ENCODE measurements at places on chromosomes 5 and 9.

GRCh38 chr5:53915120-53915519, 354.7 kb downstream of the NDUFS4 start:
- DNase-seq: no peak

GRCh38 chr5:179436321-179437122, 91.3 kb upstream of the ADAMTS2 start:
- DNase-seq: no peak

GRCh38 chr9:87643107-87643650, 82.7 kb upstream of the CTSL start:
- no peak for DNase-seq

DNA sequence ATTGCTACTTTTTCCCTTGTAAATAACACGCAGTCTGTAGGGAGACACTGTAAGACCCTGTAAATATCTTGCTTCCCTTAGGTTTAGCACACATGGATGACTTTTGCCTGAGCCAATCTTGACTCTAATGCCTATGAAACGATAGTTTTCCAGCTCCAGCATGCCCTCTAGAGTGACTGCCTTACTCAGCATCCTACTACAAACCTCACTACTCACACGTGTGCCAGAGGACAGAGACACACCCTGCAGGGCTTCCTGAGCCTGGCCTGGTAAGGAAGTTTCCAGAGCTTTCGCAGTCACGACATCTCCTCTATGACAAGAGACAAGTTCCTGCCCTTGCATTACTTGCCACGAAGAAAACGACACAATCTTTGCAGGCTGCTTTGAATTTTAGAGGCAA, 138.1 kb downstream of the ATPSCKMT start:
- no peak for DNase-seq

DNA sequence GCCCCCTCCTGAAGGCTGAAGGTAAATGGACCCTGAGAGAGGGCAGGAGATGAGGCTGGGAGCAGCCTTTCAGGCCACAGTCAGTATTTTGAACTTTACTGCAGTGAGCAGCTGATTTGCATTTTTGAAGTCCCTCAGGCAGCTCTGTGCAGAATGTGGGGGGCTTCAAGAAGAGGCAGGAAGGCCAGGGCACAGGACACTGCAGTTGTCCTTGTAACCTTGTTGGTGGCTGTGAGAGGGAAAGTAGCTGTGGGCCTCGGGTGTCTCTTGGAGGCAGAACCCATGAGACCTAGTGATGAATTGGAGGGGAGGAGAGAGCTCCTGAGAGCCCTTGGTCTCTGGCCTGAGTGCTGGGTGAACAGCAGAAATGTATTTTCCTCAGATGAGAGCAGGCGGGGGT, 2.6 kb downstream of the CCDC180 start:
- DNase-seq: no peak

DNA sequence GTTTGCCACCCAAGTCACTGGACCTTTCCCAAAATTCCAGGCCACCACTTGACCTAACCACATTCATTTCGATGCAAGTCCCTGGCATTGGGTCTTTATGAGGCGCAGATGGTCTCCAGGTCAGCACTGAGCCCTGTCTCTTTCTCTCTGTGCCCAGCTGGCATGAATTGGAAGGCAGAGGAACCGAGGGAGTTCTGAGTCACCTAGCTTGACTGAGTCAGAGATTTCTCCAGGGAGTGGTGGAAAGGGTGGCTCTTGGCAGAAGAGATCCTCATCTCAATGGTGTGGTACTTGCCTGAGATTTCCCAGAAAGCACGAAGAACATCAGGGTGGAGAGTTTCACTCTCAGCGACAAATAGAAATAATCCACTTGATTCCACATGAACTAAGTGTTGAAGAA, 43.8 kb downstream of the WDR36 start:
- no peak for DNase-seq

DNA sequence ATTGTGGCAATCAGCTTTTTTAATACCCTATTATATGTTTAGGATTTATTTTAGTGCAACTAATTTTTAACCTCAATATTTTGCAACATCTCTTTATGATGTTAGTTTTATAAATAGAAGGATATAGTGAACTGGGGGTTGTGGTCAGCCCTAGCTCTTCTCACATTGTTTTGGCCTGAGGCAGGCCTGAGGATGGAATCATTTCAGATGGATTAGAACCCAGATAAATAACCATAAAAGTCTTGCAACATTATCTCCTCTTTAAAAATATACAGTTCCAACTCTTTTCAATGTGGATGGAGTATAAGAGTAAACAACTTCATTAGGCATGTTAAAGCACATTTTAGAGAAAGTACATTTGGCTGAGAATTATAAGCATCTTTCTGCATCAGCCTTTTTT, 522.7 kb downstream of the NR2F1-AS1 start:
- no peak for DNase-seq

- no peak for DNase-seq
These were observed 95.3 kb upstream of the SLC12A2 start for GRCh38 chr5:127988146-127988760.

GRCh38 chr9:136081113-136081825, 13.8 kb downstream of the NACC2 start:
- DNase-seq: no peak

DNA sequence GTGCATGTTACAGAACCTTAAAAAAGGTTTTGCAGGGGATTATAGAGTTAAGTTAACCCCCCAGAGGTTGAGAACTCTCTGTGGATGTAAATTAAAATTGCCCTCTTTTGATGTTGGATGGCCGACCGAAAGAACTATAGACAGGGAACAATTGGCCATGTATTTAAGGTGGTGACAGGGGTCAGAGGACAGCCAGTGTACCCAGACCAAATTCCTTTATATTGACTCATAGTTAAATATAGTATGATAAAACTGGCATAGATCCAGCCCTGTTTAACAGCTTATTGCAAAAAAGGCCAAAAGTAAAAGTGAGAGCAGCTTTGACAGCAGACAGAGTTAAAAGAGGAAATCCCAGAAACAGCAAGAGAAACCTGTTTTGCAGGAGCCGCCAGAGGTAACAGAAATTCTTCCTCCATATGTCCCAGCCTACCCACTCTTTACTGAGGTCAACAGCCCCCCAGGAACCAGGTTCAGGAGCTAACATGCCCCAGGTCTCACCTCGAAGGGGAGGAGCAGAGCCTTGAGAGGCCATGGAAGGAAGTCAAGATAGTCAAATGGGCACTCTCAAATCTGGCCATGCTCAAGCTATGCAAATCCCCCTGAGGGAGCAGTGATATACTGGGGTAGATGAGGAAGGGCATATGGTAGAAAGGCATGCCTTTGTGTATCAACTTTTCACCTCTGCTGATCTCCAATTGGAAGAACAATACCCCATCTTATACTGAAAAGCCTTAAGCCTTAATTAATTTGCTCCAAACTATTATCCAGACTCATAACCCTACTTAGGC, 156.4 kb upstream of the COX7C start:
- DNase-seq: no peak

DNA sequence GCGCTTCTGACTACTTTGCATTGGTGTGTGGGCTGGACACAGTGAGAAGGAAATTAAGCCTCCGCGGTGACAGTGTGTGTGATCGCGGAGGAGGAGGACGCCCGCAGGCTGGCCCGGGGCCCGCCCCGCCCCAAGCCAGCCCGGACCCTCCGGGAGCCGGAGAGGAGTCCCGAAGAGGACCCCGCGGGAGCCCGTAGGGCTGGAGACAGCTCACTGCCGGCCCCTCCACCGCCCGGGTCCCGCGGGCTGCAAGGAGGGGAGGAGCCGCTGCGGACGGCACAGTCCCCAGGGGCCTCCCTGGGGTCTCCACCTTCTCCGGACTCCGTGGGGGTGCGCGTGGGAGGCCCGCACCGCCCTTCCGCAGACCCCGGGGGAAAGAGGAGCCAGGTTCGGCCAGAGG, 146.4 kb upstream of the ERCC6L2 start:
- DNase-seq: no peak

- no peak for DNase-seq
These were observed 71.3 kb downstream of the TMC1 start for GRCh38 chr9:72592502-72593403.

- no peak for DNase-seq
These were observed 27.6 kb downstream of the IL7R start for GRCh38 chr5:35884191-35884769.

DNA sequence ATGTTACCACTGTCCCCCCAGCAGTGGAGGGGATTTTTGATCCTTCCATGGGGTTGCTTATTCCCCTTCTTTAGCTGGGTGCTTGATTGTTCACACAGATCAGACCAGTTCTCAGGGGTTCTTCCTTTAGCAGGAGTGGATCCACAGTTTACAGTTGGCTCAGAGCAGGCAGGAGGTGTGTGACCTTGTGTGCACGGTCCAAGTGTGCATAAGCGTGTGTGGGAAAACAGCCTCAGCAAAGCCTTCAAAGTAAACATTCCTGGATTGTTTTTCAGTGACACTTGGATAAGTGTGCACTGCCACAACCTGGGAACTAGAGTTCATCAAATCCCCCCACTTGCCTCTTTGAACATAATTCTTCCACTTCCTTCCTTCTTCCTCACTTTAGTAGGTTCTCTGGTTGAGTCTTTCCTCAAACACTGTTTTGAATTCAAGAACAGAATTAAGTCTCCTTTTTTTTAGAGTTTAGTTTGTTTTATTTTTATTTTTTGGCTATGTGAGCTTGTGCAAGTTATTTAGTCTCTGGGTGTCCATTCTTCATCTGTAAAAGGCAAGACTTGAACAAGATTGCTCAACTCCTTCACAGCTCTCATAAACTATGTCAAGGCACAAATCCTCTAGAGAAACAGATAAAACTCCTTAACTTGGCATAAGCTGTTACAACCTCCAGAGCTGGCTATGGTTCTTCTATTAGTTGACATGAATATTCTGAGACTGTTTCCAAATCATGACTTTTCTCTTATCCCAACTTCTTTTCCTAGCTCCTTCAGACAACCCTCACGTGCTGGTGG, 78.0 kb downstream of the OSMR start:
- no peak for DNase-seq

DNA sequence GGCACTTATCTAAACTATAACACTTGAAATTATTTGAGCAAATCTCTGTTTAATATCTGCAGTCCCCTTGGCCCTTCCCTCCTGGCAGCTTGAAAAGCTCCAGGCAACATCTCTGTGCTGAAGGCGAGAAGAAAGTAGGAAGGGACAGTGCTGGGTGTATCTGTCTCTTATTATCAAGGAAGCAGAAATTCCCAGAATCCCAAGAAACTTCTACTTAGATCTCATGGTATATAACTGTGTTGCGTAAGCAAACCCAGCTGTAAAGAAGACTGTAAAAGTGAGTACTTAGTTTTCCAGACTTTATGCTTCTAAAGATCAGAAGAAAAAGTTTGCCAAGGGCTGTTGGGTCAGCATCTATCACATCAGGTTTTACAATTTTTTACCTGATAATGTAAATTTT, 1869.8 kb downstream of the MAT2B start:
- no peak for DNase-seq

GRCh38 chr5:35876454-35876853, 19.8 kb downstream of the IL7R start:
- DNase-seq: no peak

DNA sequence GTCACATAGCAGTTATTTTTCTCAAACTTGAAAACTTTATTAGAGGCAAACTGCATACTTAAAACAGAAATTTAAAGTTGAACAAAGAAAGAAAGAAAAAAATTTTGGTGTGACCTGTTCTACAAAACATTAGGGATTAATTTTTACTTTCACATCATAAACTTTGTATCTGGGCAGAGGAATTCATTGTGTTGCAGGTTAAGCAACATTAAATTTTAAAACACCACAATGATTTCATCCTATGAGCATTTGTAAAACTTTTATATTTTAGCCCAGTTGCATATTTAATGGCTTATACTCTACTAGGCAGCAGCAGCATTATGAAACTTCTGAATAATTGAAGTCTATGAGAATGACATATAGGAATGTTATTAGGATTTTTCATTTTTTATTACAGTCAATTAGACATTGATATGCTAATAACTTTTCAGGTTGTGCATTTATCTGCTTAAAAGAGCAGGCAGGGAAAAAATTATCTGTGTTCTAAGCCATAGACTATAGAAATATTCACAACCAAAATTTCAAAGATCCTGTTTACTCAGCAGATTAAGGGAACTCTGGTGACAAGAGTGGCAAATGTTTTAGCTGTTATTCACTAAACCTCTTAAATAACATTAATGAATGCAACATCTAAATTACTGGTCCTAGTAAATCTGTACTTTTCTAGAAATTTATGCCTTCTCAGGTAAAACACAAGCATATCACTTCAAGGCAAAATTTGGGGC, 1088.5 kb upstream of the CDH6 start:
- DNase-seq: no peak

GRCh38 chr9:131037335-131038255, 28.6 kb downstream of the LAMC3 start:
- DNase-seq: no peak

DNA sequence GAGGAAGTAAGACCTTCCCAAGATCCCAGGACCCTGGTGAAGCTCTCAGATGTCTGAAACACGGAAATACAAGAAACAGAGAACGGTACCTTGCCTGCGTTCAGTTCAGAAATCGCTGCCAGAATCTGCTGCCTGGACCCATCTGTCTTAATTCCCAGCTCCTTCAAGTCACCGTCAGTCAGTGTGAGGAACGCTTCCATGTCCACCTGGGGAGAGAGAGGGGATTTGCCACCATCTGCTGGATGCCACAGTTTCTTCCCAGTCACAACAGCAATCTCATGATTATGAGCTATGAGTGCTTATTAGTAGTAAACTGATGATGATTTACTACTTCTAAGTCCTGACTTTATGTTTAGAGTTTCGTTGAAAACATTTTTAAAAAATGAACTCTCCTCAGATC, 36.7 kb upstream of the GABBR2 start:
- DNase-seq: no peak

DNA sequence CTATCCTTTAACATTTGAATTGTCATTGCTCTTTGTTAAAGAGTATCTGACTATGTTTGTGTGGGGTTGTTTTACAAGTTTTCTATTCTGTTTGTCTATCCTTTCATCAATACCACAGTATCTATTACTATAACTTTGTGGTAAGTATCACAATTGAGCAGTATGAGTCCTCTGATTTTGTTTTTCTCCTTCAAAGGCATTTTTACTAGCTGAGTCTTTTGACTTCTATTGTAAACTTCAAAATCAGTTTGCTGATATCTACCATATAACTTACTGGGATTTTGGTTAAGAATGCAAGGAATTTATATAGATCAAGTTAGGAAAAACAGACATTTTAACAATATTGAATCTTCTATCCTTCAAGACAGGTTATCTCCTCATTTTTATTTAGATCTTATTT, 789.8 kb upstream of the PTPRD start:
- DNase-seq: no peak

- DNase-seq: no peak
These were observed 90.4 kb downstream of the PGM5 start for GRCh38 chr9:68446836-68447235.

DNA sequence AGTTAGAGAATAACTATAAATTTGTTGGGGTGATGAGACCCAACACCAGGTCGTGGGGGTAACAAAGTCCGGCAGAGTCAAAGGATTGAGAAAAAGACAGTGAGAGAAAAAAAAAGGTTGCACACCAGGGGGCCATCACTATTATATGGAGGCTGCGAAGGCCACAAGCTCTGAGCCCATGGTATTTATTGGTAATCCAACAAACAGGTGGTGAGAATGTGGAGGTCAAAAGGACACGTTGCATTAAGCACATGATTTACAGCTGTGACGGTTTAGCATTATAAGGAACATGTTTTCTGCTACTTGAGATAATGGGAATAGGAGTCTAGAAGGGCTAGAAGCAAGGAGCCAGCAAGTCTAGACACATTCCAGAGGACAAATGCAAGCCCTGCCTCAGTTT, 2202.2 kb upstream of the C9orf72 start:
- no peak for DNase-seq

GRCh38 chr5:150069672-150070627, 16.4 kb downstream of the CSF1R start:
- DNase-seq: no peak
